HTR-8/SVneo (cell line): ENCODE measurements at places on chromosomes 5 and 9.

DNA sequence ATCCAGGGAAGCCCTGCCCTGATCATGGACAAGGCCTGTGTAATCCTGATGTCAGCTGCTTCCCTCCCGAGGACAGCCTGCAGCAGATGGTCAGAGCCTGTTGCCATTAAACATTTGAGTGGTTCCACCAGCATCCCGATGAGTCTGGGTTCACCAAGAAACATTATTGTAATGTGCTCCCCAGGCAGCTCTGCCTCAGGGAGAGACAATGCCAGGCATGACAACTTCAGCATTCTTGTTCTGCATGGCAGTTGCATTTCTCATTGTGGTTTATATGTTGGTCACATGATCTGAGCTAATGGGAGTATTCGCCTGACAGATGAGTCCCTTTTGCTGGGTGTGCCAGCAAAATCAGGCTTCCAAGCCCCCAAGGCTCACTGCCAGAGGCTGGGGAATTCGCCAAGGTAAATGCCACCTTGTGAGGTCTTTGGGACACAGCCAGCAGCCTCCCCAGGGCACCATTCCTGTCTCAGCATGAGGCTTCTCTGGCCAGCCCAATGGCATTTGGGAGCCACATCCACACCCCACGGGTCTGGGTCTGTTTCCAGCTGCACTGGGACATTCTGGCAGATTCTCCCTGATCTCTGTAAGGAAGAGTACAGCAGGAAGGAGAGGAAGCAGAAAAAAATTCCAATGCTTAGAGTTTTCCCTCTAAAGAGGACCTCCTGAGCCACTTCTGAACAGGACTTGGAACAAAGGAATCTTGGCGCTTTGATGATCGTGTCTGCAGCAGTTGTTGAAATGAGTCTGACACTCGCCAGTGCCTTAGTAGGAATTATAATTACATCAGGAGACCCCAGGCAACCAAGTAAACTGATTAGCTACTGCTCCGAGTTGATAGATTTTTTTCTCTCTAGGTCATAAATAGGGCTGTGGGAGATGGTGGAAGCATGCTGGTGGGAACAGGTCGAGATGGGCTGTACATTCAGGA is 18.7 kb downstream of the KCNIP1 start:
- peak; percentile 67 for DNase-seq

- DNase-seq: no peak
These were observed 12.1 kb downstream of the C9 start for GRCh38 chr5:39352170-39352569.

DNA sequence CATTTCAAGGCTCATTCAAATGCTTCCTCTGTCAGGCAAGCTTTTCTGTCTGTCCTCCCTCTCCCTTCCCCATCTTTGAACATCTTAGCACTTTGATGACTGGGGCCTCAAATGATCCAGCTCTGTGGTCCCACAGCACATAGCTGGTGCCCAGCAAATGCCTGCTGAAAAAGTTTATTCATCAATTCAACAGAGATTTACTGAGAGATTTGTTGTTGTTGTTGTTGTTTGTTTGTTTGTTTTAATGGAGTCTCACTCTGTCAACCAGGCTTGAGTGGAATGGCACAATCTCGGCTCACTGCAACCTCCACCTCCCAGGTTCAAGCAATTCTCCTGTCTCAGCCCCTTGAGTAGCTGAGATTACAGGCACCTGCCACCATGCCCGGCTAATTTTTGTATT is 6.0 kb upstream of the EXOSC2 start:
- DNase-seq: no peak

DNA sequence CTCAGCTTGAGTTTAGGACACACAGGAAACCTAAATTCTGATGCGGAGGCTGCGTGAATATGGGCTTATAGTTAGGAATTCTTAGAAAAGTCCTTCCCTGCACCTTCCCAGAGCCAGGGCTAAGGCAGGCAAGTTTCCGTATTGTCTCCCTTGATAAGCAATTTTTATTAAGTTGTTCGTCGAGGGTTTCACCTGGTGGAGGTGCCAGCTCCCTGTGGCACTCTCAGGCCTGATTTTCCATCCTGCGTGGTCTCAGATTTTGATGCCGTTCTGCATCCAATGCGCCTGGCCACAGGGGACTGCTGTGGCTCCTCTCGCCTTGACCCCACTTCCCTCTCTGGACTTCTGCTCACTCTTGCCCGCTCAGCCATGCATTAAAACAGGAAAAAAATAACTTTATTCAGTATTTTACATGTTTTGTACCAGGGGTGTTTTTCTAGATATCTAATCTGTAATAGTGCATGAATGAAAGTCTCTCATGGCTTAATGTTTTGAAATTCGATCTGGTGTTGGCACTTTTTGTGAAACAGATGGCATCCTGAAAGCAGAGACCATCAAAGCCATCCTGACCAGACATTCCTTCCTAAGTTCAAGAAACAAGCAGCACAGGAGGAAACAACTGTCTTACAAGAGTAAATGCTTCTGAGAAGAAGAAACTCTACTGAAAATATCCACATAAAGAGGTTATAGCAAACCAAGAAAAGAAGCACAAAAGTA is 50.7 kb downstream of the TRIP13 start:
- no peak for DNase-seq

GRCh38 chr9:88737876-88738275 is 202.9 kb downstream of the NXNL2 start:
- no peak for DNase-seq

GRCh38 chr9:98147582-98147981 is 28.6 kb upstream of the TRIM14 start:
- no peak for DNase-seq

- no peak for DNase-seq
These were observed 208.7 kb downstream of the MED10 start for GRCh38 chr5:6169660-6170059.

GRCh38 chr9:74942801-74943200 is 9.9 kb downstream of the C9orf40 start:
- no peak for DNase-seq

GRCh38 chr5:65086234-65086890 is 317.6 kb downstream of the CWC27 start:
- no peak for DNase-seq
